AG09319 (cell line): ENCODE measurements at places on chromosomes 1 and 21.

- DNase-seq = no peak
These were observed at the start of gene ENO1 for GRCh38 chr1:8878448-8878697. Gene ENO1, minus strand, starts transcription at chr1:8878686. Its CDS starts 3,778 bp downstream, at chr1:8874908.

DNA sequence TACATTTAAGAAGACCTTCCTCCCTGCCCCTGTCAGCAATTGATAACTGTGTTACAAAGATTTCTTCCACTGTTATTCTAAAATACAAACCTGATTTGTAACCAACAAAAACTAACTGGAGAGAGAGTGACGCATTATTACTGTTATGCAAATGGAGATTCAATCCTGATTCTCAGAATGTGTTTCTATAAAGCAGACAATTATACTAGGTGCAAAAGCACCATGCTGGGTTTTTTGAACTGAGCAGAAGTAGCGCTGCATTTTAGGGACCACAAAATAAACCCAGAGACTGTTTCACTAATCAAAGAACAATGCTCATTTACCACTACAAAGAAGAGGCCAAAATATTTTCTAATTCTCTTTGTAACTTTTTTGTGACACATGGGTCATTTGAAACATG, 13.6 kb upstream of the GBP6 start:
- DNase-seq = no peak

GRCh38 chr1:18045203-18045602, 62.4 kb upstream of the IGSF21 start:
- no peak for DNase-seq

GRCh38 chr1:162835157-162835899, 25.6 kb downstream of the CCDC190 start:
- no peak for DNase-seq

DNA sequence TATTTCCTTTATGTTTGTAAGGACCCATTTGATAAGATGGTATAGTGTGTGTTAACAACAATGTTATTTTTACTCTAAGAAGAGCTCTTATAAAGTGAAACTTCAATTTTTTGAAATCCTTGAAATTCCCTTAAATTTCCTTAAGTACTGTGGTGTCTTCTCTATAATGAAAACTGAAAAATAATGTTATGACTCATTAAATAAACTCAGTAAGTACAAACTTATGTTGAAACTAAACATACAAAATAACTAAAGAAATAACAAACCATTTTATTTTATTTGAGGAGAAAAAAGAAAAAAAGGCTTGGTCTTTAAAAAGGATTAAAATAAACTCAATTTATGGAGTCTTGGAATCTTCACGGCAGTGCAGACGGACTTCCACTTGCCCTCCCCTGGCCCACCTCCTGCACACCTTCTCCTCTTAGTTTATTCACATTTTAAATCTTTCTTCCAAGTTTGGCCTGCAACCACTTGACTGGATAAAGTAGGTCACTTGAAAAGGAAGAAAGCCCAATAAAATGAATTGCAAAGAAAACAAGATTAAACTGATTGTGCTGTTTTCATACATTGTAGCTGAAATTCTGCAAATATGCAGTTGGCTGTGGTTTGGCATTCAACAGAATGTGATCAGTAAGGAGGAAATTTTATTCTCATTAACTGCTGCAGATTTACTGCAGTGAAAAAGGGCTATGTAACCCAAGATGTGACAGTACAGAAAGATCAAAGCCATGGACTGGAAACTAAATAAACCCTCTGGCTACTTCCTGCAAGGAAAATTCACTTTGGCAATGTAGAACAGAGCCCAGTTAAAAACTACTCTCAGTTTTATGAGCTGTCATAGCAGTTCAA, 48.5 kb upstream of the SCYL3 start:
- DNase-seq = peak; percentile 2

DNA sequence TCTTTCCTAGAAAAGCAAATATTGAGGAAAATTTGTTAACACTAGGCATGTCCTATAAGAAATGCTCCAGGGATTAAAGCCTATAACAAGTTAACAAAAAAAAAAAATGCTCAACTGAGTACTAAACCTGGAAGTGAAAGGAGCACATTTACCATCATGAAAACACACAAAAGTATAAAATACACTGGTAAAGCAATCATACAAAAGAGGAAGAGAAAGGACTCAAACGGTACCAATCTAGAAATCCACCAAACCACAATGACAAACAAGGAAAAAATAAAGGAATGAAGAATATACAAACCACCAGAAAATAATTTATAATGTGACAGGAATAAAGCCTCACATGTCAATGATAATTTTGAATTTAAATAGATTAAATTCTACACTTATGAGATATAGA, 21.2 kb downstream of the CD1E start:
- no peak for DNase-seq

DNA sequence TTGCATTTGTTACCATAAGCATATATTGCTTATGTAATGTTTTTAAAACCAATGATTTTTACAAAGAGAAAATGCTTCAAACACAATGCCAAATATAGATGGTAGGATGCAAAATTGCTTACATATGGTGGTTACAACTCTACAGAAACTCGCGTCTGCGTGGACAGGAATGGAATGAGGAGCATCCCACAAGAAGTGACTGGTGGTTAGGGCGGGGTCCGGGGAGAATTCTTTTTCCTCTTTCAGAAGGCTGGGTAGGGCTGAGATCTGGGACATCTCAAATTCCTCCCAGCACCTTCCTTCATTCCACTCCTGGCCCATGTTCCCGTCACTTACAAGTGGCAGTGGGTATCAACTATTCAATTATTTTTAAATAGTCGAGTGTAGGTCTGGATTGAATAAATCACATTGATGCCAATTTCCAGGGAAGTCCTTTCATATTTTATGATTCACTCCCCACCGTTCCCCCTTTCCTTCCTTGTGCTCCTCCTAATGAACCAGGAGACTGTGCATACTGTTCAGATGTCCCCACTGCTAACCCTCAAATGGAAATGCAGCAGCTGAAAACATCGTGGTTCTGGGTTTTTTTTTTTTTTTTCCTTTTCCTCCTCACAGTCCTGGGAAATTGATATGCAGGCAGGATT, 174.5 kb upstream of the POU3F1 start:
- DNase-seq = peak; percentile 37

DNA sequence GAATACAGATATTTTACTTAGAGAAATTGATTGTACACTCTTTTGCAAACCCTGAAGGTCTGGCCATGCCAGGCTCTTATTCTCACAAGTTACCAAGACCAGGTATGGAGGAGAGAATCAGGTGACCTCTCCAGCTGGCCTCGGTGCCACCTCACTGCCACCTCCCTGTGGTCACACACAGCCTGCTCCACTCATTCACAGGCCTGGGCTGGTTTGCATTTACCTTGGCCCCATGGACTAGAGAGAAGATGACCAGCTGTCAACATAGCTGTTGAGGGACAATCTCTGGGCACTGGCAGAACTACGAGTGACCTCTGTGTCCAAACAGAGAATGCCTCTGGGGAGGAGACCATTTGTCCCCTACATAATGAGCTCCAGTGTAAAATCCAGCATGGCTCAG, 291.2 kb upstream of the RUNX1 start:
- DNase-seq = no peak

GRCh38 chr1:15866721-15867201, 19.3 kb downstream of the SPEN start:
- DNase-seq = no peak

DNA sequence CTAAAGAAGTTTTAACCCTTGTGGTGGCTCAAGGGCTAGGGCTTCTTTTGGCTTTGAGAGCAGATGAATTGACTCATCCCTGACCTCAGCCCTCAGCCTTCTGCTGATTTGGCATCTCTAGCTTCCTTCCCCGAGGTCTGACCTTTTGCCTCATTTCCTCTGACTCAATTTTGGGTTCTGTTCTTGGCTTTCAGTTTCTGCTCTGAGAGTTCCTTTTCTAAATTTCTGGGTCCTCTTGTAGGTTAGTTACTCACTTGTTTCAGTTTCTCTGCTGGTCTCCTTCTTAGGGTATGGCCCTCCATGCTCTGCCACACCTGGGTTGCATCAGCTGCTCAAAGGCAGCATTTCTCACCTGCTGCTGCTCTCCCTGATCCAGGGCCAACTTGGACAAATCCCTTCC, 19.4 kb downstream of the PDE4B start:
- peak; percentile 41 for DNase-seq

DNA sequence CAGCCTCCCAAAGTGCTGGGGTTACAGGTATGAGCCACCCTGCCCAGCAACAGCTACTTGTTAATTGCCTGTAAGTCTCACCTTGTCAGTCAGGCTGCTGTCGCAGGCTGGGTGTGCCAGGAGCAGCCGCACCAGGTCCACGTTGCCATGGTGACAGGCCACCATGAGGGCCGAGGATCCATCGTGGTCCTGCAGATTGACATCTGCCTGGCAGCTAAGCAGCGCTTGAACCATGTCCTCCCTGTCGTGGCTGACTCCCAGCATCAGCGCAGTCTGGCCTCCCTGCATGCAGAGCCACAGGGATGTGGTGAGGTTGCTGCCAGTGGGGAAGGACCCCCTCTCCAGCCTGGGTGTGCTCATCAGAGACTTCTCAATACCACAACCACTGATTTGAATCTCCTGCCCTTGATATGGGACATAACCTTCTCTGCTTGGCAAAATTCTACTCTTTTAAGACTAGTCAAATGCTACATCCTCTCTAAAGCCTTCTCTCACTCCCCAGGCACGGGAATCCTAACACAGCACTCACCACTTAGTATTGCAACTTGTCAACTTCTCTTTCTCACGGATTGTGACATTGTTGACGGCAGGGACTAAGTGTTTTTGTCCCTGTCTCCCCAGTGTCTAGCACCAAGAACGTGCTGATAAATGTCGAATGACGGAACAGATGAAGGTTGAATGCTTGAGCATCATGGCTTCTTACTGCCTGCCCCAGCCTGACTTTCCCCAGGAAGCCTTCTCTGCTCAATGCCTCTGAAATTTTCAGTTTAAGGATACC, 52.9 kb downstream of the L1TD1 start:
- DNase-seq = no peak

- DNase-seq = no peak
These were observed 67.3 kb downstream of the OBSCN start for GRCh38 chr1:228275179-228275429.

DNA sequence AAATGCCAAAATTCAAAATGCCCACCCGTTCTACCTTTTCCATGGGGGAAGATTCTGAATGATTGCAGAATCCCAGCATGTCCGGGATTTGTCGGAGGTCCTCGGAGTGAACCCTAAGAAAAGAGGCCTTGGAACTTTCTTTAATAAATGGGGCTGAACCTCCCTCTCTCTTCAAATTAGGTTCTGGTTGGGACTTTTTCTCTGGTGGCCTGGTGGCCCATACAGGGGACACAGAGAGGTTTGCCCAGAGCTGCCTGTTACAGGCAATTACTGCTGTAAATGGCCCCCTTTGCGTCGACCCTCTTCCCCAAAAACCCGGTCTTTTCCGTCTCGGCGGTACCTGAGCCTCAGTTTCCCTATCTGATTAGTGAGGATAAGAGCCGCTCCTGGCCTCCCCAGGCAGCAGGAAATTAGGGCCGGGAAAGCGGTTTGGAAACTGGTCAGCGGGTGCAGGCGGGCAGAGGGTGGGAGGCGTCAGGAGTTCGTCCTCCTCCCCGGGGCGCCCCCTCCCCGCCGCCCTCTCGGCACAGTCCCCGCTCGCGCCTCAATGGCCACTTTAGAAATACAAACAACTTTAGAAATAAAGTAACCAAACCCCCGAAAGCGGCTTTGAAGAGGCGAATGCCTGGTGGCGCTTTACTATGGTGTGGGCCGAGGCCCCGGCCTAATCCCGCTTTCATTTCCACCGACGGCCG, 15.6 kb downstream of the PAX7 start:
- no peak for DNase-seq

DNA sequence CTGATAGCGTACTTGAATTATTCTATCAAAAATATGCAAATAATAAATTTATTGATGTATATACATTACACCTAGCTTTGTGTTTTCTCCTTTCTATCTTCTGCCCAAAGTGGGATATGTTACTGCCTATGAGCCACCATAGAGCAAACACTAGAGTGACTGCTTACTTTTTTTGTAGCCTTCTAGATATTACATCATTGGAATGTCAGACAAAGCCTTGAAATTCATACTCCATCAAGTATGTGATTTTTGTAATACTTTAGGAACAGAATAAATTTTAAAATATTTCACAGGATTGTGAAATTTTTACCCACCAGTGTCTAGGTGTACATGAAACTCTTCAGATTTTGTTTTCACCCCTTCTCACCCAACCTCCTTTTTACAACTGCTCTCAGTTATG, 787.6 kb downstream of the USP25 start:
- no peak for DNase-seq

GRCh38 chr1:239287296-239287695, 99.1 kb upstream of the CHRM3 start:
- DNase-seq = no peak

DNA sequence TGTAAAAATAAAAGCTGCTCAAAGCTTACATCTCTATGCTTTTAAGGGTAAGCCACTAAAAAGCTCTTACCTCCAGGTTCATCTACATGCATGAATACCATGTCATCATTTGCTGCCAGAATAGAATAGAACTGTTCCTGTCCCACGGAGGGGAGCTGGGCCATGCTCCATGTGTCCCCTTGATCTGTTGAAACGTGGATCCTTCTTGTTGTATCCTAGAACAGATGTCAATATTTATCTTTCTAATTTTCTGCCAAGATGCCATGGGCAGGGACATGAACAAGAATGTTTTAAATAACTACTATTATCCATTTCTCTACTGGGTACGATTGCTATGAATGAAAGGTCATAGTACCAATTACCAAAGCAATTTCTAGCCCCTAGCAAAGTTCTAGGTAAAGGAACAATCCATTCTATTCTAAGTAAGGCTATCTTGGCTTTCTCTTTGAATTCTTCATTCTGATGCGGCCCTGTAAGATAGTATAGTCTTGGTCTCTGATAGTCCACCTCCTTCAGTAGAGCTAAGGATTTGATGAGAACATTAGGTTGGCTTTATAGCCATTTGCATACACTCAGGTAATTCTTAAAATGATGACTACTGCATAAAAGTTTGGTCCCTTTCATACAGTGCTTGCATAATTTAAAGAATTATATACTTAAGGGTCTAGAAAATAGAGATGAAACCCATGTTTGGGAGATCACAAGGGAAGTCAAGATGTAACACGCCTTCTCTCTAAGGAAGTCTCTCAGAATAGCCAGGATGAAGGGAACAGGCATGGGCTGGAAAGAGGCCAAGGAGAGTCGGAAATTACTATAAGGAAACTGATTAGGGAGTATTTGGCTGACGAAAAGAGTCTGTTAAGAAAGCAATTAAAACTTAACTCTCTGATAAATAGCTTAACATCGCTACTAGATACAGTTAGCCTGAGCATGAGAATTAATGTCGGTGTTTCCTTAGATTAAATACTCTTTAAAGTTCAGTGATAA, 35.4 kb upstream of the MYBPHL start:
- no peak for DNase-seq

GRCh38 chr1:39098546-39099250, 72.5 kb downstream of the NDUFS5 start:
- DNase-seq = peak; percentile 82

- no peak for DNase-seq
These were observed 12.4 kb downstream of the FAM151A start for GRCh38 chr1:54610601-54611580.

- no peak for DNase-seq
These were observed 595.6 kb upstream of the PKN2 start for GRCh38 chr1:88088481-88088880.

- DNase-seq = no peak
These were observed 85.9 kb downstream of the ADSS2 start for GRCh38 chr1:244365809-244366208.

- peak; percentile 29 for DNase-seq
These were observed 26.7 kb upstream of the RPTN start for GRCh38 chr1:152185544-152186391.

GRCh38 chr1:53207726-53208125, 11.1 kb downstream of the CPT2 start:
- DNase-seq = no peak
